ENCODE measurements at places on chromosomes 6 and 20.

DNA sequence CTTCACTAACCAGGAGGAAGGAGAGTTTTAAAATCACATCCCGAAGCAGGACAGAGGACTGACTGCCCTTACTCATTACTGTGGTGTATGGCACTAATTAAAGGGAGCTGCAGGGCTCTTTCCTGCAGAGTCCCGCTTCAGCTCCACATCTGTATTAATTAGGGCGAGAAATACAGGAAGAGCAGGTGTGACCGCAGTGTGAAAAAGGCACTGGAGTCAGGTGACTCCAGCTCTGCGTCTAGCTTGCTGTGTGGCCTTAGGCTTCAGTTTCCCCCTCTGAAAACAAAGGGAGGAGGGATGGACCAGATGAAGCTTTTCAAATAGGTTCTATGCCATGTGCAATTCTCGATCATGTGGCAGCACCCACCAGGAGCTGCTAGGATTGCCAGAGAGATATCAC is 34.0 kb downstream of the KIAA1755 start:
- DNase-seq: no peak

DNA sequence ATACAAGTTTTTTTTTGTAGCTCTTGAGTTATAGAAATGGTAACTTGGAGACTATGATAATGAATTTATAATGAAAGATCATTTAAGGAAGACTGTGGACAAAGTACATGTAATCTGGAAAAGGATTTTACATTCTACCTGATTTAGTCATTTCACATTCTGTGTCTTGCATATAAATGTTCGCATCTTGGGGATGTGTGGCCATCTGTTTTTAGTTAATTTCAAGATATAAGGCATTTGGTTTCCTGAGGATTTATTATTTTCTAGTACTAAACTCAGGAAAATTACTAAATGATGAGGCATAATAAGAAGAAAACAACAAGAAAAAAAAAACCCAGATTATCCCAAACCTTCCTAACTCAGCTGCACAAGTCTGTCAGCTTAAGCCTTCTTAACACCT is 112.7 kb upstream of the PRL start:
- DNase-seq: no peak

DNA sequence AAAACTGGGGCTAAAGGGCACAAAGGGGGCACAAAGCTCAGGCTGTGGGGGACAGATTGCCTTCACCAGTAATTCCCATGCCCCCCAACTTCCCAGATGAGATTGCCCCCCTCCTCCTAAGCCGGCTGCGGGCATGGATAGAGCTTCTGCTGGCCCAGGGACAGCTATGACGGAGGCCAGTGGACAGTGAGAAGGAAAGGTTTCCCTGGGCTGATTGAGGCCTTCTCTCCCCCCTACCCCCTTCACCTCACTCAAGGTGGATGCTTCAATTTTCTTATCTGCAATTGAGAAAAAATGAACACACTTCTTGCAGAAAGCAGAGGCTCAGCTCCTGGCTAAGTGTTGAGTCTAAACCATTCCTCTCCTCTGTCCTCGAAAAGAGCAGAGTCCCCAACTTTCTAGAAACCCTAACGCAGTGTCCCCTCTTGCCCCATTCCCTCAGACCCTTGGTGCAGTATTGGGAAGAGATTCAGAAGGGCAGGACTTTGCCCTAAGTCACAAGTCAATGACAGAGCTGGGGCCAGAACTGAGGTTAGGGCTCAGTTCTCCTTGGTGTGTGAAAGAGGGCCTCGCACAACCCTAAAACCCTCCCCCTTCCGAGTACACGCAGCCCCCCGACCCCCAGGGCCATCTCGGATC is 808 bp downstream of the SDC4 start:
- no peak for DNase-seq

DNA sequence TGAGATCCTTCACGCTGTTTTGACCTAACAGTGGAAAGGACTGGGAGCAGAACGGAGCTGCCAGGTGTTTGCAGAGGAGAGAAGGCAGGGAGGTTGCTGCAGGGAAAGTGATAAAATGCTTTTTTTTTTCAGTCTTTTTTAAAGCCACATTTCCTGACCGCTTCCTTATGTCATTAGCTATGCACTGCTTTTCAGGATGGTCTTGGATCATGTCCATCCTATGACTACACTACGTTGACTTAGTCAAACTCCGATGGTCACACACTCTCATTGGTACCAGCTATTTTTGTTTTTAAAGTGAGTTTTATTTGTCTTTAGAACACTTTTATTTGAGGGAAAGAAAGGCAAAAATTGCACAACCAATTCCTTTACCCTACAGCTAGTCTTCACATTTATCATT is 89.2 kb upstream of the EXOC2 start:
- DNase-seq: no peak
